Spinal cord (tissue), 10 donors: ENCODE measurements at places on chromosomes 12 and 14. TPM values are rescaled to one million over a fixed set of nuclear protein-coding genes. Genes with fewer than 3 reads are reported as not detected.

Gene MYH7
- polyA plus RNA-seq = 2.2 TPM

Gene CFAP54
- polyA plus RNA-seq = 6.0 TPM

- DNase-seq = no peak
Observed at GRCh38 chr14:103871596-103872480, 24.5 kb upstream of the PPP1R13B start.

DNA sequence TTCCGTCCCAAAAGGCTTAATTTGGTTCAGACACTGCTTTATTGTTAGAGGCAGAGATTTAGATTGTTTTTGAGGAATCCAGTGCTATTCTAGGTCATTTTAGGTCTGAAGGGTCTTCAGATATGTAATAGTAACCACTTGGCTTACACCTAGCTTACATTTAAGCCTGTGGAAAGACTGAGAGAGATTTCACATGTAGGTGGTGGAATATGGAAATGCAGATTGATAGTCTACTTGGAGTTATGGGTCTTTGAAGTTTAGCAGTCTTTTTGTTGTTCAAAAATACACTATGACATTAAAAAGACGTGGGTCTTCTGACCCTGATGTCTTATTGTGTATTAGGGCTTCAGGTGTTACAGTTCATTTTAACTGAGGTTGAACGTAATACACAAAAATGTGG lies 51.4 kb upstream of the CCT2 start:
- no peak for DNase-seq

GRCh38 chr12:67436230-67436629 lies 167.1 kb downstream of the CAND1 start:
- no peak for DNase-seq
